ENCODE measurements at places on chromosomes 2 and 18. TPM values are rescaled to one million over a fixed set of nuclear protein-coding genes. Genes with fewer than 3 reads are reported as not detected.

ZC3H8 gene
- 4.5 TPM for total RNA-seq

ERICH2 gene
- 3.3 TPM for total RNA-seq

RUFY4 gene
- total RNA-seq, result 0.42 TPM

CIAO1 gene
- 69.1 TPM for total RNA-seq

POMC gene
- 3.7 TPM for total RNA-seq

ARMC9 gene
- total RNA-seq, result 40.6 TPM

WNT6 gene
- total RNA-seq, result not detected

MC2R gene
- total RNA-seq, result not detected

LYG1 gene
- total RNA-seq, result 0.93 TPM

MGAT4A gene
- total RNA-seq, result 79.8 TPM

GKN2 gene
- 130 TPM for total RNA-seq

MOCOS gene
- total RNA-seq, result 5.5 TPM
